ENCODE measurements at places on chromosomes 2 and 18.

- no peak for DNase-seq
Measured at GRCh38 chr2:76556018-76556417, 845.3 kb upstream of the GCFC2 start.

DNA sequence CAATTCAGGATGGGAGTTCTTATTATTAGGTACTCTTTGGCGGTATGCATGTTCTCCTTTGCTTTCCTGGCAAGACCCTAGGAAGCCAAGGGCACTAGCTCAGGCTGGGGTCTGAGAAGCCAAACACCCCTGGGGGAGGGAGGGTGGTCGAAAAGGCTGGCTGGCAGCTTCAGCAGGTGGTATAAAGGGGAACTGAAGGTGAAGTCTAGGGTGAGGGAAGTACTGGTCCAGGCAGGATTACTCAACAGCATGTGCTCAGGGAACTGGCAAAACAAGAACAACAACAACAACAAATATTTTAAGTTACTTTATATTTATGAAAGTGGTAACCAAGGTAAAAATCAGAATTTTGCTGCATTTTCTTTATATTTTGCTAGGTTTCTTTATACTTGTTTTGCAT is 40.7 kb upstream of the PCBP1 start:
- DNase-seq = peak; percentile 39

- peak; percentile 57 for DNase-seq
Measured at GRCh38 chr18:59988098-59988706, 88.4 kb downstream of the PMAIP1 start.

- peak; percentile 10 for DNase-seq
Measured at GRCh38 chr2:128322715-128323554, 4.3 kb upstream of the HS6ST1 start.

DNA sequence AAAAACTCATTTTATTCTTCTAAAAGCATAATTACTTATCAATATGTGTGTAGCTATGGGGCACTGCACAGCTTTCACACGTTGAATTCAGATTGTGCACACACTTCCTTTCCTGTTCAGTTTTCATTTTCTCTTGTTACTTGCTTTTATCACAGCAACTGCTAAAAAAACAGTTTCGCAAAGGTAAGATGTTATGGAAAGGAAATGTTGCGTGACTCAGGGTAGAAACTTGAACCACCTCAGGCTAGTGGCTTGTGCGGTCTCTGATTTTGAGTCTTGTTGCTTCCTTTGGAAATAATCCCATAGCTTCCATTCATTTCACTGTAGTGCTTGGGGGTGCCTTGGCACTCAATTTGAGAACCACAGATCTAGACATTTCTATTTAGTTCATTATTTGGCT is 171.9 kb downstream of the FMNL2 start:
- no peak for DNase-seq

GRCh38 chr2:201345625-201346213 is 11.4 kb downstream of the FLACC1 start:
- DNase-seq = no peak

- DNase-seq = no peak
Measured at GRCh38 chr2:127414638-127415592, 3.3 kb upstream of the PROC start.

GRCh38 chr2:63654959-63655358 is 66.2 kb downstream of the MDH1 start:
- DNase-seq = no peak

Measured in CD4-positive, alpha-beta T cell treated with Interleukin-4 for 1 hour (primary cell).